Cardiac muscle cell (in vitro differentiated cells and primary cell): ENCODE measurements at places on chromosomes 3 and 15. TPM values are rescaled to one million over a fixed set of nuclear protein-coding genes. Genes with fewer than 3 reads are reported as not detected.

GRCh38 chr3:138646008-138646407 is 37.4 kb downstream of the FAIM start:
- no peak overlapping the region for H3K4me3 ChIP-seq
- DNase-seq, result no peak
- H3K27ac ChIP-seq, result no peak overlapping the region
- H3K27me3 ChIP-seq, result no peaks in the 10 kb centered on the region
- no peaks in the 10 kb centered on the region for H3K36me3 ChIP-seq
- no peaks in the 10 kb centered on the region for H3K4me1 ChIP-seq

GRCh38 chr15:27865323-27865922 is 233.7 kb downstream of the OCA2 start:
- no peak overlapping the region for H3K27ac ChIP-seq
- no peak for DNase-seq
- no peaks in the 10 kb centered on the region for H3K36me3 ChIP-seq

- H3K27ac ChIP-seq, result no peak overlapping the region
- H3K36me3 ChIP-seq, result no peaks in the 10 kb centered on the region
- H3K4me3 ChIP-seq, result no peak overlapping the region
- peak; percentile 10 for DNase-seq
- H3K27me3 ChIP-seq, result no peaks in the 10 kb centered on the region
Measured at GRCh38 chr3:89238846-89239245, 131.4 kb downstream of the EPHA3 start.

DNA sequence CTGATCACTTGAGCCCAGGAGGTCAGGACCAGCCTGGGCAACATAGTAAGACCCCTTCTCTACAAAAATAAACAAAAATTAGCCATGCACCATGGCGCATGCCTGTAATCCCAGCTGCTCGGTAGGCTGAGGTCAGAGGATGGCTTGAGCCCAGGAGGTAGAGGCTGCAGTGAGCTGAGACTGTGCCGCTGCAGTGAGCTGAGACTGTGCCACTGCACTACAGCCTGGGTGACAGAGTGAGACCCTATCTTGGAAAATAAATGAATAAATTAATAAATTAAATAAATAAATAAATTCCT is 10.8 kb downstream of the SHISA5 start:
- DNase-seq, result no peak
- no peaks in the 10 kb centered on the region for H3K4me1 ChIP-seq
- no peak overlapping the region for H3K27ac ChIP-seq

- H3K27ac ChIP-seq, result no peak overlapping the region
- H3K4me3 ChIP-seq, result no peak overlapping the region
- no peaks in the 10 kb centered on the region for H3K4me1 ChIP-seq
- no peaks in the 10 kb centered on the region for H3K36me3 ChIP-seq
- no peaks in the 10 kb centered on the region for H3K27me3 ChIP-seq
Measured at GRCh38 chr3:186843039-186843432, 526 bp downstream of the ADIPOQ start.

DNA sequence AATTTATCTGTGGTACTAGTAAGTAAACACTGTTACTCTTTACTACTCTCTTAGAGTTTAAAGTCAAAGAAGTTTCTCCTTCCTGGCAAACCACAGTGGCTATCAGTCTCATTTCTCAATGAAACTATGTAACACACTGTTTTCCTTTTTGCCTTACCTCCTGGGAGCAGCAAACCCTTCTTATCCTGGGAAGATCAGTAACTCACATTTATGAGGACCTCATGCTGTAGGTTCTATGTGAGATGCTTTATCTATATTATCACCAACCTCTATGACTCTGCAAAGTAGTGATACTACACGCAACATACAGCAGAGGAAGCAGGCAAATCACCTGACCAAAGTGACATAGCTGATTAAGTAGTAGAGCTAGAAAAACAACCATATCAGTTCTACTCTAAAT is 35.3 kb downstream of the PBRM1 start:
- no peaks in the 10 kb centered on the region for H3K27me3 ChIP-seq
- no peak overlapping the region for H3K27ac ChIP-seq
- H3K4me3 ChIP-seq, result no peak overlapping the region
- H3K4me1 ChIP-seq, result no peaks in the 10 kb centered on the region
- H3K36me3 ChIP-seq, result peaks cover 63% of the 10 kb centered on the region

- H3K4me3 ChIP-seq, result no peak overlapping the region
- H3K27me3 ChIP-seq, result no peaks in the 10 kb centered on the region
- H3K36me3 ChIP-seq, result no peaks in the 10 kb centered on the region
- peaks cover 20% of the 10 kb centered on the region for H3K4me1 ChIP-seq
- H3K27ac ChIP-seq, result peak overlapping the region; percentile 33
- no peak for DNase-seq
Measured at GRCh38 chr15:67024314-67024997, 40.9 kb upstream of the SMAD3 start.

GRCh38 chr3:82610236-82610635 is 848.8 kb upstream of the GBE1 start:
- no peaks in the 10 kb centered on the region for H3K27me3 ChIP-seq
- no peak overlapping the region for H3K4me3 ChIP-seq
- H3K36me3 ChIP-seq, result no peaks in the 10 kb centered on the region
- no peak overlapping the region for H3K27ac ChIP-seq

DNA sequence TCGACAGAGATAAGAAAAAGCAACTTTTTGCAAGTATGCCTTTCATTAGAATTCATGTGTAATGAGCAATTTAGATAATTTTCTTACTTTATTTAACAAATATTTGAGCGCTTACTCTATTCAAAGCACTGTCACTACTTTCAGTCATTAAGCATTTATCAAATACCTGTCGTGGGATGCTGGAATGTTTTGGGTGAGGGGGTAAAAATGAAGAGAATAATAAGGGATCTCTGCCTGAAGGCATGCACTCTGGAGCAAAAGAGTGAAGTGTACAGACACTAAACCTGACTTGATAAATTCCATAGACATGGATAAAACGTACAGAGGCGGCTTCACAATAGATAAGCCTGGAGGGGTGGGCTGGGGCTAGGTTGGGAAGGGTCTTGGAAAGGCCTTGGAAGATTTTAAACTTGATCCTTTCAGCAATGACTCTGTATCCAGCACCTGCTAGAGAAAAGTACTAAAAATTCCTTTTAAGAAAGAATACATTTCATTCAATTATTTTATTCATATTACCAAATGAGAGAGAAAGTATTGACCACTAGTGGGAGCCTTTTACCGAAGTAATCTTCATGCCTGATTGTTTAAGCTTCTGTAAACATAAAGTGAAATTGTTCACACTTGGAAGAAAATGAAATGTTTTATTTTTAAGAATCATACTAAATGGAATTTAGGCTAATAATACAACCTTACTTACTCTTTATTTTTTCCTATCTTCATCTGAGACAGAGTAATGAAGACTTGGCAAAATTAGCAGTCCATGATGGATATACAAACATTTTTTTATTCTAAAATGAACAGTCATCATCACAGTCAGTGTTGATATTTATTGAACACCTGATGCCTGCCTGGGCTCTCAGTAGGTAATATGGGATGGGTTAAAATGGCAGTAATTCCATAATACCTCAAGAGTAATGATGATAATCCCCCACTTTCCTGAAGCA is 113.2 kb downstream of the PPP2R3A start:
- no peaks in the 10 kb centered on the region for H3K27me3 ChIP-seq
- no peak overlapping the region for H3K27ac ChIP-seq

DNA sequence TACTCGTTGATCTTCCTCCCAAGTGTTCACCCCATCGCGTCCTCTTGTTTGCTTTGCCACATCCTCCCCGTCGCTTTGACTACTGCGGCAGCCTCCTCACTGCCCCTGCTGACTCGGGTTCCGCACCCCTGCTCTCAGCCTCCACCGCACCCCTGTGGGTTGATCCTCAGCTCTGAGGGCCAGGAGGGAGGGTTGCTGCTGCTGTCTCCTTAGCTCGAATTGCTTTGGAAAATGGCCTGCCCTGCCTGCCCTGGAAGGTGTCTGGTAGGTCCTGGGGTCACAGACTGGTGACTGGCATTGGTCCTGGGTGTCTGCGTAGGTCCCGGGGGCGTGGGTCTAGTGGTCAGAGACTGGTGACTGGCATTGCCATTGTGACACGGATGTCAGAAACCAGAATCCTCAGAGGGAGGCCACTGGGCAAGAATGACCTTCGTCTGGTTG is 9.4 kb downstream of the MUC4 start:
- DNase-seq, result no peak
- H3K27me3 ChIP-seq, result no peaks in the 10 kb centered on the region
- peak overlapping the region; percentile 64 for H3K27ac ChIP-seq
- H3K4me1 ChIP-seq, result peaks cover 23% of the 10 kb centered on the region

DNA sequence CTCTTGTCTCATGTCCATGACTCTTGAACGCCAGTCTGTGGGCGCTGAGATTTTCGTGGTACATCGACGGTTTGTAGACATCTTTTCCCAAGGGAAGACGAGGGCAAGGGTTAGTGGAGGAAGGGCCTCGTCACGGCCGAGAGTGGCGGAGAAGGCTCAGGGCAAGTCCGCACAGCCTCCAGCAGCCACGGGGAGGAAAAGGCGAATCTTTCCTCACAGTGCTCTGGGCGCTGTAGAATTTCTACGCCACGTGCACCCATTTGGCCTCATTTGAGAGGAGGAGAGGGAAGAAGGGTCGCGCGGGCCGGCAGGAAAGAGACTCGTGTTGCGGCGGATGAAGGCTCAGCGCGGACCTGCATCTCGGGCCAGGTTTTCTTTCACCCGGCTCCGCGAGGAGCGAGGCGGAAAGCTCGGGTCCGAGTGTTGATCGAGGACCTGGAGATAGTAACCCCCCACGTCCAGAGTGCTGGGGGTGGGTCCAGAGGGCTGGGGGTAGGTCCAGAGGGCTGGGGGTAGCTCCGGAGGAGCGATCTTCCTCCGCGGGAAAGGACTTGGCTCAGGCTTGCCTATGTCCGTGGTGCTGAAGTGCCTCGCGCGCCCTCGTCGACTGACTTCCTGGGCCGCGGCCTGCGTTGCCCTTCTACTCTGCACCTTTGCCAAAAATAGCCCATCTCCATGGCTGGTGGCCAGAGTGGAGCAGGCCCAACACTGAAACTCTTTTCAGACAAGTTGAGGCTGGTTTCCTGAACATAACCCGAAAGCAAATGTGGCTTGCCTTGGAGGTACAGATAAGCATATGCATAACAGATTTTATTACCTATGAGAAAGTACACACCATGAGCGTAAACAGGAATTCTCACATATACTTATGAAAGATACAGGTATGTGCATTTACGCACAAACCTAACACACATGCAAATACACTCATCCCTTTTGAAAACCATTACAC is 1.1 kb downstream of the SLC35G2 start:
- DNase-seq, result peak; percentile 80
- peaks cover 17% of the 10 kb centered on the region for H3K27me3 ChIP-seq
- H3K4me3 ChIP-seq, result peak overlapping the region; percentile 45
- H3K27ac ChIP-seq, result no peak overlapping the region
- H3K36me3 ChIP-seq, result no peaks in the 10 kb centered on the region
- H3K4me1 ChIP-seq, result peaks cover 5% of the 10 kb centered on the region

Gene PLS1
- 2.7 and 5.0 TPM in 2 replicates for total RNA-seq

Gene ATP13A4
- 0.53 and 3.0 TPM in 2 replicates for total RNA-seq

Gene IL16
- total RNA-seq, result 0.14 TPM in 1 of 2 replicates, not detected in the other
